Stimulated activated CD4-positive, alpha-beta T cell treated with anti-CD3 and anti-CD28 coated beads, Interleukin-12 subunit alpha, Interleukin-12 subunit beta, amount 100 ng/mL, for 4 hours (primary cell): ENCODE measurements at places on chromosomes 16 and 17.

DNA sequence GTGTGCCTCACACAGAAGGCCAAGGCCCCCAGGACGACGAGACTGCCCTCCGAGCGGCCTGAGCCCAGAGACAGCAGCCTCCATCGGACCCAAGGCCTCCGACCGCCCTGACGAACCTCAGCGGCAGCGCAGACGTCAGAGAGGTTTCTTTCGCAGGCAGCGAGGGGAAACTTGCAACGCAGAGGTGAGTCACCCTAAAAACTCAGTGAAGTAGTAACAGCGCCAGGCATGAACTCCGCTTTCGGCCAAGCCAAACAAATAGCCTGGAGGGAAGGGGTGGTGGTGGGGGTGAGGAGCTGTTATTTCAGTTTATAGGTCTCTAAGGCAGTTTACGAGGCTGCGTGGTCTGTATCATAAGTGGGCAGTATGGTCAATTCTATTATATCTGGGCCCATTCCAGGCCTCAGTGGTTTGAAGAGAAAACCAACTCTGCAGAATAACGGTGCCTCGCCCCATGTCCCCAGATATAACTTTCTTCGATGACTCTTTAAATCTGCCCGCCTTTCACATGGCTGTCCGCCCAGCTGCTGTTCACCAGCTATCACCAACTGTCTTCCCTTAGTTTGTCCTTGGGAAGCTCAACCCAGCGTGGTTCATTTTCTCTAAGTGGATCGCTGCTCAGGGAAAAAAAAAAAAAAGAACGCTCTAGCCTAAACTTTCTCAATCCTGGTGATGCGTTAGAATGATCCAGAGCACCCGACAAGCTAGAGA, 43.5 kb upstream of the FOXF1 start:
- DNase-seq, result no peak

DNA sequence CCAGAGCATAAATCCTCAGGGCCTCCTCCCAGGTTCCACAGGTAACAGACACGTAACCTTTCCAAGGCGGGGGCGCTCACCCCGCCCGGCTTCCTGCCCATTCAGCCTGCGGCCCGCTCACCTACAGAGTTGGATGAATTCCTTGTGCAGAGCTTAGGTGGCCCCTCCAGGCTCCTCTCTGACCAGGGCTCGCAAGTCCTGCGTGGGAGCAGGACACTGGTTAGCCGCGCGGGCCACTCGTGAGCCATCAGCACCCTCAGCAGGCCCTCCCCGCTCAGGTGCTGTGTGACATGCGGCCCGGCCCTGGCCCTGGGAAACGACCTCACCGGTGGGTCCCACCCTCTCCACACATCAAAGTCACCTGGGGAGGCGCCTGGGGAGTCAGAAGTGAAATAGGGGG, 528 bp downstream of the TERB1 start:
- DNase-seq, result no peak

DNA sequence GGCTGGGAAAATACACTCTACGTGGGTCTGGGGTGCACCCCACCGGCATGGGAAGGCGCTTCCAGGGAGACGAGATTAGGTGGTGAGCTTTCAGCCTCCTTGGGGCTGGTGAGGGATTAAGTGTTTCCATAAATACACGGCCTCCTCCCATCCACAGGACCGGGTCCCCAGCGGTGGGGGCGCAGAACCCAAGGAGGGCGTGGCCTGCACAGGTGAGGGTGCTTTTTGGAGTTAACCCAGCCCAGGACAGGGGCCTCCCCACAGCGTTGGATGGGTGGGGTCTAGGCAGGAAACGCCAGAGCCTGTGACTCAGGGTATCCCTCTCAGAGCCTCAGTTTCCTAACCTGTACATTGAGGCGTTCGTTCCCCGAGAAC, 1.1 kb downstream of the C16orf74 start:
- no peak for DNase-seq

DNA sequence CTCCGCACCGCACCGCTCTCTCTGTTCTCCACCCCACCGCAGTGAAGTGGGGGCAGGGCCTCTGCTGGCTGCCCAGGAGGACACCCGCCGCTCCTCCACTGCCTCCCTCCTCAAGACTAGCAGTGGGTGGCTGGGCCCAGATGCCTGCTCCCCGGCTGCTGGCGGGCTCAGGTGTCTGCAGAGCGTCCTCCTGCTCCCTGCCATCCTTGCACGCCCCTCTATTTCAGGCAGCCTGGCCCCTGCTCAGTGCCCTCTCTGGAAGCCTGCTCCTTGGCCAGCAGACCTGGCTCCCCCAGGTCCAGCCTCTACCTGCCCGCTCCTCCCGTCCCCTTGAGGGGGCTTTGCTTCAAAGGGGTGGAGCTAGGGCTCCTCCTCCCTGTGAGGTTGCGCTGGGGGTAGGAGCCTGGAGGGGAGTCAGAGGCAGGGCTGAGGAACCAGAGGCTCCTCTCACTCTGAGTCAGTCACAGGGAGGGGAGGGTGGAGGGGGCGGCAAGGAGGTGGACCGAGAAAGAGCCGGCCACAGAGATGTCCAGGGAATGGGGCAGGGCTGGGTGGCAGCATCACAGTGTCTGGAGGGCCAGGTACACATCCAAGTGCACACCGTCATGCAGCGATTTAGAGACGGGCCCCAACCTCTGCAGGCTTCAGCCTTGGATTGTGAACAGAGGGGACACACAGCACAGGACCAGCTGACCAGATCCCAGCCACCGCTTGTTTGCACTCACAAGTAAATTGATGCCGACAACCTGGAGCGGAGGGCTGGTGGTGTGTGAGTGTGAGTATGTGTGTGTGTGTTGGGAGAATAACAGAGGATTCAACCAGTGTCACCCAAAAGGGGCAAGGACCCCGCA, 9.8 kb upstream of the TMEM92 start:
- DNase-seq, result no peak

DNA sequence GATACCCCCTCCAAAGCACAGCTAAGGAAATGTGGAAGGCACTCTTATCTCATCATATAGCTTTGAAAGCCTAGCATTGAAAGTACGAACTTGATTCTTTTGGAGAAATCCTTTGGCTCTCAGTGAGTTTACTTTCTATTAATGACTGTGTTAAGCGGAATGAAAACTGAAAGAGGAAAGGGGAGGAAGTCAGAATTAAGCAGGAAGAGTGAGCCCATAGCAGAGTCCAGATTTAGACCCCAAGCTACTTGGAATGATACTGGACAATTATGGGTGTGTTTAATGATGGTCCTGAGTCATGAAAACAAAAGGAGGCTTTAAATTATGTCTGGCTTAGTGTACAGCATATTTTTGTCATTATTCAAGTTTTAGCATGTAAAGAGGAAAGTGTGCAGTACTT, 42.2 kb downstream of the TENT4B start:
- no peak for DNase-seq
